M059J (cell line): ENCODE measurements at places on chromosomes 3 and 15. TPM values are rescaled to one million over a fixed set of nuclear protein-coding genes. Genes with fewer than 3 reads are reported as not detected.
A peak's percentile ranks its signal among the peaks of the same experiment; 100 is the strongest.

The AHSG gene
- total RNA-seq = not detected in 2 replicates

The GPD1L gene
- total RNA-seq = 3.1 and 14.5 TPM in 2 replicates

The SLC27A2 gene
- total RNA-seq = 43.0 and 60.3 TPM in 2 replicates

The C3orf22 gene
- total RNA-seq = not detected in 2 replicates

The SLC41A3 gene
- 57.3 and 67.5 TPM in 2 replicates for total RNA-seq

The WWTR1 gene
- total RNA-seq = 25.0 and 36.4 TPM in 2 replicates

The PLA1A gene
- total RNA-seq = not detected in 2 replicates

The OR5K2 gene
- total RNA-seq = not detected in 2 replicates

GRCh38 chr3:30713885-30714503 lies 107.6 kb downstream of the TGFBR2 start:
- no peak for DNase-seq

DNA sequence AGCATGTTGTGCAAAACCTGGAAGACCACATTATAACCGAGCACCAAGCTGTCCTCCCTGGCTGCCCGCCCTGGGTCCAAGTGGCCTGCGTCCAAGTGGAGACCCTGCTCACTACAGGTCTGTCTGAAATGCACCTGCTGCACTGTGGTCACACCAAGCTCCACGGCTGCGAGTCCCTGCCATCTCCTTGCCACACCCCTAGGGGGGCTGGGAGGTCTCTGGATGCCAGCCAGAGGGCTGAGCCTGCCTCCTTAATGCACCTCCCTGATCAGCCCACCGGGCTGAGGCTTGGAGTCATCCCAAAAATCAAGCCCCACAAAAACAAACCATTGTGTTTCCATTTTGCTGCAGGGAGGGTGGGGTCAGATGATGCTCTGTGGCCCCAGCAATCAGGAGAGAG lies 187.1 kb downstream of the MEGF11 start:
- DNase-seq = no peak

DNA sequence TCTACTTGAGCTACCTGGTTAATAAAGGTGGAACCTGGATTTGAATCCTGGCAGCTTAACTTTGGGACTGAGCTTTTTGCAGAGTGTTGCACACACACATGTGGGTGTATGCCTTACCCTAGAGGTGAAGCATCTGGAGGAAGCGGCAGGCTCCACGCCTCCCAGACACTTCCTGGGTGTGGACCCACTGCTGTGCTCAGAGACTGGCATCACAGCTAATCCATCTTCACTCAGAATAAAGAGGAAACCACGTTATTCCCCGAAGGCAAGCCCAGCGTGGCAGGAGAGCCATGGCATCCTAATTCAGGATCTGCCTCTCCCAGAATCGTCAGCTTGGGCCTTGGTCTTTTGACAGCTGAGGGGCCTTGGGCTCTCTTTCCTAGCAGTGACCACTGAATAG lies 25.5 kb downstream of the CCDC13 start:
- DNase-seq = no peak

- DNase-seq = no peak
Measured at GRCh38 chr3:146969356-146969755, 364.2 kb upstream of the PLSCR5 start.

- DNase-seq = no peak
Measured at GRCh38 chr15:85584872-85585271, 204.5 kb downstream of the AKAP13 start.

GRCh38 chr15:88982946-88983342 lies 69.8 kb upstream of the MFGE8 start:
- no peak for DNase-seq

DNA sequence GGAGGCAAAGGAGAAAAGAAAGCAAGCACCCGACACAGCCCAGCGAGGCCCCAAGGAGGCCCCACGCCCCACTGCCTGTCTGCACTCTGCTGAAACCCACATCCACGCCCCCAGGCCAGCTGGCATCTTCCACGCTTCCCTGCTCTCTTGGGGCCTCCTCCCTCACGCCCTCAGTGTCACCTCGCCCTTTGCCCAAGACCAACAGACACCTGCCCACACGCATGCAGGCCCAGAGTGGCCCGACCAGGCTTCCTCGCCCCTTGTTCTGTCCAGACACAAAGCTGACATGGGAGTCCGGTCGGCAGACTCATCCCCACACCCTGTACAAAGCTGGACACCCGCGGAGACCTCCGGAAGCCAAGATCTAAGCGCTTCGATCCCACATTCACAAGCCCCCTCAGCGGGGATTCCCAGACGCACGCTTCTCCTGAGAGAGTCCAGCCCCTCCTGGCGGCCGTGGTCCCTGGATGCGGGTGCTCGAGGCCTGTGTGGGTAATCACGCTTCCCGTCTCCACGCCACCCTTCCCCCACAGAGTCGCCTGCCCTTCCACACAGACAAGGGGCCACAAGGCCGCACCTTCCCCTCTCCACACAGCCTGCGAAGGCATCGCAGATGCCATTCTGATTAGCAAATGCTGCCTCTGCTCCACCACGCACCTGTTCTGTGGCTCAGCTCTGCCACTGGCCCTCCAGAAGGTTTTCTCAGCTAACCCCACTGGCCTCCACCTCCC lies 176.6 kb downstream of the XXYLT1 start:
- DNase-seq = peak; percentile 37

- no peak for DNase-seq
Measured at GRCh38 chr3:74564560-74564959, 49.9 kb downstream of the CNTN3 start.

DNA sequence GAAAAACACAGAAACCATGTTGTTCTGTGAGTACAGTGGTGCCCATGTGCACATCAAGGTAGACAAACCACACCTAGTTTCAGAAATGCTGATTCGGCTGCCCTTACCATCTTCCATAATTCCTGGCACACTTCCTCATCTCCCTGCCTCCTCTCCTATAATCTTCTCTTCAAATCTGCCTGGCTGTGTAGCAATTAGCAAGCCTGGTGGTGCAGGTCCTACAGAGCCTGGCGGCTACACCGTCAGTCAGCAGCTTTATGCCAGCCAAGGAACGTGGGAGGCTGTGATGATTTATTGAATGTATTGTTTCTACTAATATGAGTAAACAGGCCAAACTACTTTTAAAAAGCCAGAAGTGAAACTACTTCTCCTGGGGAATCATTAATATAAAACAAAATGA lies 106.8 kb downstream of the SEMA6D start:
- DNase-seq = no peak

DNA sequence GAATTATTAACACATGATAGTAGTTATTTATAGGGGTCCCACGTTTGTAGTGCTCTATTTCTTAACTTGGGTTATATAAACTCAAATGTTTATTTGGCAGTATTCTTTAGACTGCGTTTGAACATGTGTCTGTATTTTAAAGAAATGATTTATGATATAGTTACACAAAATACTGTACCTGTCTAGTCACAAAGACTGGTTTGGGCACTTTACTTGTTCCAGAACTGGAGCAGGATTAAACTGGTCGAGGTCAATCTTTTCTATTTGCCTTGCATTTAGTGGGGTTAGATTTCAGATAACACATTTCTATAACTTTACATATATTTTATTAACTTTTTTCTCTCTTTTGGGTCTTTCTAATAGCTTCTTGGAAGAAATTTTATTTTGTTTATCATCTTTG lies 39.5 kb downstream of the HACD3 start:
- no peak for DNase-seq

DNA sequence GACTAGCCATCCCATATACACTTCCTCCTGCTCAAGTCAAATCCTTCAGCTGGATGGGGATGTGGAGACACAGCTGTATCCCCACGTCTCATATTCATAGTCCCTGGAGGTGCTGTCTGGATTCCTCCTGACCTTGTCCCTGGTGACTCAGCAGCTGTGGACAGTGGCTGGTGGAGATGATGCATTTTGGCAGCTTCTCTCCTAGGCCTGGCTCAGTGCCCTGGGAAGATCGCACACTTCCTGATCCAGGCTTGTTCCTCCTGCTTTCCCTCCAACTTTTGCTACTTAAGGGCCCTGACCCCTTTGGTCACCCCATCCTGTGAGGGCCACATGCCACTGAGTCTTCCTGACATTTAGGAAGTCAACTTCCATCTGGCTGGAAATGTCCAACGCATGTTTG lies 44.4 kb downstream of the ADAMTSL3 start:
- peak; percentile 0 for DNase-seq

GRCh38 chr3:12356175-12356574 lies 67.3 kb downstream of the PPARG start:
- DNase-seq = peak; percentile 46

GRCh38 chr3:190217081-190217480 lies 96.4 kb upstream of the P3H2 start:
- DNase-seq = peak; percentile 68

DNA sequence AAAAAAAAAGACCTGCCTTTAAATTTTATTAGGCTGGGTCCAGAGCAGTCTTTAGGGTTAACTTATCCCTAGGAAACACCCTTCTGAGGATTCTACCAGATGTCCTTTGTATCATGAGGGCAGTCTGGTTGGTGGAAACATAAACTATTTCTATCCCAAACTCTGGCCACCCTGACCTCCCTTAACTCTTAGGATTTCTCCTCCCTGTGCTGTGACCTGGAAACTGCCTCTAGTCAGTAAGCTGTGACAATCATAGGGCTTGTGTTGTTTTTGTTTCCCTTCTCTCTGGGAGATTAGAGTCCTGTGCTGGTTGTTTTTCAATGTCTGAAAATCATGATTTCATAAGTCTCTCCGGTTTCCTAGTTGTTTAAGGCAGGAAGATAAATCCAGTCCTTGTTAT lies 78.1 kb downstream of the TNFAIP8L3 start:
- no peak for DNase-seq
